Amygdala (tissue), 56 donors: ENCODE measurements at places on chromosomes 1 and 21.

DNA sequence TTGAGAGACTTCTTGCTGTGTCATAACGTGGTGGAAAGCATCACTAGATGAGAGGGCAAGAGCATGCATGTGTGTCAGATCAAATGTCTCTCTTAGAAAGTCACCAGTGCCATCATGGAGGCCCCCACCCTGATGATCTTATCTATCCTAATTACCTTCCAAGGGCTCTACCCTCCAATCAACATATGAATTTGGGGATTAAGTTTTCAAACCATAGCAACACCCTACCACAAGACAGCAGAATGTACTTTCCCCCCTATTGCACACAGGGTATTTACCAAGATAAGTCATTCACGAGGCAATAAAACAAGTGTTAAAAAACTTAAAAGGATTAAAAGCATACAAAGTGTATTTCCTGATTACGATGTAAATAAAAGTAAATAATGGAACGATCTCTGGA is 515.6 kb downstream of the LMO4 start:
- DNase-seq, result no peak

DNA sequence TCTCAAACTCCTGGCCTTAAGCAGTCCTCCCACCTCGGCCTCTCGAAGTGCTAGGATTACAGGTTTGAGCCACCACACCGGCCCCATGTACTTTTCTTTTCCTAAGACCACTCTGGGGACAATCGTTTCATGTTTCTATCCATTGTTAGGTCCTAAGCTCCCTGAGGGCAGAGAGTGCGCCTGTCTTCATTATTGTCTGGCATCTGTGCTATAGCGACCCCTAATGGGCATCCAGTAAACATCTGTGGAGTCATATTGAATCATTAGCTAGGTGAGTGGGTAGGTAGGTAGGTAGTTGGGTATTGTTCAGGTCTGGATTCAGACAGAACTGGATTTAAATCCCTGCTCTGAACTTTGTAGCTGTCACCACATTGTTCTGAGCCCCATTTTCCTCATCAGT is 66.1 kb downstream of the TMEM53 start:
- no peak for DNase-seq

GRCh38 chr21:33948096-33948950 is 32.7 kb upstream of the ATP5PO start:
- peak; percentile 42 for DNase-seq

GRCh38 chr1:55368698-55369097 is 153.5 kb upstream of the USP24 start:
- no peak for DNase-seq

DNA sequence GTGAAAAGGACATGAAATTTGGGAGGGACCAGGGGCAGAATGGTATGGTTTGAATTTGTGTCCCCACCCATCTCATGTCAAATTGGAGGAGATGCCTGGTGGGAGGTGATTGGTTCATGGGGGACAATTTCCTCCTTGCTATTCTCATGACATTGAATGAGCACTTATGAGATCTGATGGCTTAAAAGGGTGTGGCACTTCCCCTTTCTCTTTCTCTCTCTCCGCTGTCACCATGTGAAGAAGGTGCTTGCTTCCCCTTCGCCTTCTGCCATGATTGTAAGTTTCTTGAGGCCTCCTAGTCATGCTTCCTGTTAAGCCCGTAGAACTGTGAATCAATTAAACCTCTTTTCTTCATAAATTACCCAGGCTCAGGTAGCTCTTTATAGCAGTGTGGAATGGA is 7.6 kb upstream of the GBP4 start:
- DNase-seq, result no peak
